ENCODE measurements at places on chromosomes 7 and 10. TPM values are rescaled to one million over a fixed set of nuclear protein-coding genes. Genes with fewer than 3 reads are reported as not detected.

INHBA gene
- total RNA-seq, result not detected

- DNase-seq, result no peak
Measured at GRCh38 chr10:4167216-4167615, 382.2 kb upstream of the KLF6 start.

DNA sequence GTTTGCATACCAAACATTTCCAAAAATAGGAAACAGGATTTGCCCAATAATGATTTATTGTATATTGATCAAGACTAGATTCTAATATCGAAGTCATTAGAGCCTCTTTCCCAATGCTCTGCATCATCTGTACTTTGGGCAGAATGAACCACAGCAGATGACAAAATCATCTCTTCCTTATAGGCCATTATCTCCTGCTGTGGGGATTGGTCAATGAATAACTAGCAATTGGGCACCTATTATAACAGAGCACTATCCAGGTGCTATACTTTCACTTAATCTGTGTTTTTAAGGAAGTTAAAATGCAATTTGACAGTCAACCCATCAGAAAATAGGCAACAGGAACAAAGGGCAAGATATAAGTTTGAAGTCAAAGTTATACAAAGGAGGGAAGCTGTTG lies 290.3 kb downstream of the AHR start:
- DNase-seq, result no peak

GRCh38 chr10:131817866-131818509 lies 82.8 kb upstream of the PPP2R2D start:
- peak; percentile 10 for DNase-seq

GIMAP1 gene
- 18.8 TPM for total RNA-seq

POLR2J3 gene
- total RNA-seq, result 24.9 TPM

DNA sequence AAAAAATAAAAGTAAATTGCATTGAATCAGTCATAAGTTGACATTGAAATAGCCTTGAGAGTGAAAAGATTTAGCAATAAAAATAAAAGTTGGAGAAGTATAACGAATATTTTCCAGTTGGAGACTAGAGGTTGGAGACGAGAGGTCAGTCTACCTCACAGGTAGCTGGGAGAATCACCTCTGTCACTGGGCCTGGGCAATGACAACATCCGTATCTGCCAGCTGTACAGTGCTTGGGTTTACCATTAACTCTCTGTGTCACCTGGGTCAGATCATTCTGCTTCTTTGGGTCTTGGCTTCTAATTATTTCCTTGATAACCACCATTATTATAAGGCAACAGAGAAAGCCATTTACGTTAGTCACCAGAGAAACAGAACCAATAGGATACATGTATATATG lies 62.0 kb upstream of the STEAP4 start:
- no peak for DNase-seq

DNA sequence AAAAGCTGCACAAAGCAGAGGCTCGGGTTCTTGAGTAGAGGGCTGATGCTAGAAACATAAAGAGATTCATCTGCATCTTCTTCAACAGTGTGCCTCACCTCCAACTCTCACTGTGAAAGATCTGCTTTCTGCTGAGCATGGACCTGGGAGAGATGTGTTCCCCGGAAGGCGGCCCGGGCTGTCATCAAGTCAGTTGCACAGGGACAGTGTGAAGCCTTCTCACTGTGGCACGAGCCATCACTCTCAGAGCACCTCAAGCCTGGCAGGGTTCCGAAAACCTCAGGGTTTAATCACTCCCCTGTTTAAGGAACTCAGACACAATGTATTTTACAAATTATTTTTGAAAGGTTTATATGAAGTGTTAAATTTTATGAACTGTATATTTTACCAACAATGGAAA lies 98.7 kb downstream of the RBM20 start:
- no peak for DNase-seq

GRCh38 chr10:6054884-6055283 lies 7.3 kb downstream of the IL2RA start:
- DNase-seq, result peak; percentile 16

SEMA4G gene
- total RNA-seq, result 0.68 TPM

- DNase-seq, result no peak
Measured at GRCh38 chr7:47183862-47184590, 397.9 kb downstream of the TNS3 start.

SHTN1 gene
- total RNA-seq, result 0.28 TPM

TIAL1 gene
- total RNA-seq, result 168 TPM

DNA sequence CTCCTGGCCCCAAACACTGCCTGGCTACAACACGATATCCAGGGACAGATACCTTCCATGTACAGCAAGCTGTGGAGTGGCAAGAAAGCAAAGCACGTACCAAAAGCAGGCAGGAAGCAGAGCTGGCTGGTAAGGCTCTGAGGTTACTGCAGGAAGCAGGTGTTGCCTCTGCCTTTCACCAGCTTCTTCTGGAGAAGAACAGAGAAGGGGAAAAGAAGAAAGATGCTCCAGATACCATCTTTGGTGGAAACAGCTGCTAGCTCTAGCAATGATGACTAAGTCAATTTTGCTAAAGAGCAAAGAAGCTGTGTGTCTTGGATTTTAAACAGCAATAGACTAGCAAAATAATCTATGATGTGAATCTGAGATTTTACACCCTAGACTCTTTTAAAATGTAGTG lies 34.9 kb upstream of the PRSS1 start:
- peak; percentile 52 for DNase-seq

GRCh38 chr7:102444961-102445673 lies 11.7 kb downstream of the ORAI2 start:
- DNase-seq, result no peak

TFAM gene
- 46.1 TPM for total RNA-seq

- DNase-seq, result no peak
Measured at GRCh38 chr10:4812046-4812445, 14.0 kb upstream of the AKR1E2 start.

GRCh38 chr7:133940368-133940767 lies 186.8 kb upstream of the LRGUK start:
- no peak for DNase-seq

DNA sequence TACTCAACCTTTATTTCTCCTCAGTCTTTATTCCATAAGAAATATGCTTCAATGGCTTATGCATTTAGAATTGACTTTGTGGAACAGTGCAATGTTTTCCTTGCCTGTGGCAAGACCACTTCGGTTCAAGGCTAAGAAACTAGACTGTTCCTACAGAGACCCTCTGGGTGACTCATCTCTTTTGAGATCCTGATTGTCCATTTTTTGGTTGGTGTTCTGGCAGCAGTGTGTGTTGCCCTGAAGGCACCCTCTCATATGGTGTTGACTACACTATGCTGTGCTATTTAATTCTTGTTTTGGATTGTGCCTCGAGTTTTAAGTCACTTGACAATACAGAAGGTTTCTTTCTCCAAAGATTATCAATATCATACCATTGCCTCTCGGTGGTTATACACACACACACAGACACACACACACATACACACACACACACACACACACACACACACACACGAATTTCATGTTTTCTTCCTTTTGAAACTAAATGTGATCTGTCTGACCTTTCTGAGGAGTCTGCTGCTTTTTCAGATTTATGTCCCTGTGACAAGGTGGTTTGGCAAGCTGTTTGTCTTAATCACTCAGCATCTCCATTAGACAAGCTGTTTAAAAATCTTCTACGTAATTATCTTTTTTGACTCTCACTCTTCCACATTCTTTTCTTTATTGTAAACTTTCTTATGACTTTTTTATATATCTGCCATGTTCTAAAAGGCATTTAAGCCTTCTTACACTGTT lies 187.2 kb downstream of the VTI1A start:
- no peak for DNase-seq

DNA sequence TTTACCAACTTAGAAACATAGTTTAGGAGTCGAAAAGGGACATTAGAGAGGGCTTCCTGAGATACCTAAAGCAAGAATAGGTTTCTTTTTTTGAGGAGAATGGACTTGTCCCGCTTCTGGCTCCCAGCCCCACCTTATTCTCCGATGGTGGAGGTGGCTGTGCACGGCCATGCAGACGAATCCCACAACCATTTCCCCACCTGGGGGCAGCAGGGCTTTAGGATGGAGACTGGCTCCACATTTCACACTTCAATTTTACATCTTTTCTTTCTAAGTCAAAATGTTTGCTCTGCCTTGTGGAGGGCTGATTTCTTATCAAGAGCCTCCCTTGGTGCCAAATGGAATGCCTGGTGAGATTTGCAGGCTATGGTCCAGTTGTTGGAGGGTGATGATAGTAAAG lies 118.5 kb downstream of the GLRX3 start:
- peak; percentile 29 for DNase-seq

HIPK2 gene
- 25.2 TPM for total RNA-seq

- DNase-seq, result no peak
Measured at GRCh38 chr10:817371-817770, 114.1 kb downstream of the LARP4B start.

HHEX gene
- total RNA-seq, result 0.13 TPM

FGL2 gene
- 4.2 TPM for total RNA-seq

DNA sequence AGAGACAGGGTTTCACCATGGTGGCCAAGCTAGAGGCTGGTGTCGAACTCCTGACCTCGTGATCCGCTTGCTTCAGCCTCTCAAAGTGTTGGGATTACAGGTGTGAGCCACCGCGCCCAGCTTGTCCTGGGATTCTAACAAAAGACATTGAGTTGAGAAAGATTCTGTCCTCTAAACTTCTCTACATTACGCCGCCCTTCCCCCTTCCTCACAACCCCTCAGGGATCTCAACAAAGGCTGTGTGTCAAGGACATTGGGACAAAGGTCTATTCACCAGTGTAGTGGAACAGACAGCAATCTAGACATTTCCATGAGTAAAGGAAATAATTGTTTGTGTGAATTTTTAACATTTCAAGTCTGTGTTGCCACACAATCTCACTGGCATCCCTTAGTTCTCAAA lies 68.8 kb upstream of the KIF5B start:
- DNase-seq, result no peak

CDC14C gene
- not detected for total RNA-seq

DNA sequence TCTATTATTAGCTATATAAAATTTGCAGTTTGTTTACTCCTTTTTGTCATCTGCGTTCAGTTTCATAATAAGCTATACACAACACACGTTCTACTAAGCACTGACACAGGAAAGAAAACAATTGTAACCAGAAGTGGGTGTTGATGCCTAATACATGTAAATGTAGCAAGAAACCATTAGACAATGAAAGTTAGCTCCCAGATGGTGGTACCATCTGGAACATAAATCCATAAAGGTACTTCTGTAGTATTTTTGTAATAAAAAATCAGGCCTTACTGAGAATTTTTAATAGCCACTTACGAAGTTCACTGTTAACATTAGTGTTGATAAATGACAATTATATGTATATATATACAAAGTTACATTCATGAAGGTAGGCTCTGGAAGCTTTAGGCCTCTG lies 194.7 kb downstream of the KCND2 start:
- no peak for DNase-seq

GRCh38 chr10:51846856-51847506 lies 147.6 kb upstream of the CSTF2T start:
- DNase-seq, result no peak

- no peak for DNase-seq
Measured at GRCh38 chr7:150330211-150330885, 7.0 kb upstream of the ACTR3C start.

GRCh38 chr7:149239345-149240143 lies at the start of gene ZNF212:
Gene ZNF212, plus strand, starts transcription at chr7:149239651. Its CDS starts 128 bp downstream, at chr7:149239779.
- peak; percentile 90 for DNase-seq

PLEKHS1 gene
- total RNA-seq, result not detected

- DNase-seq, result no peak
Measured at GRCh38 chr10:34473174-34474008, 341.7 kb downstream of the PARD3 start.

All from activated CD4-positive, alpha-beta memory T cell treated with anti-CD3 and anti-CD28 coated beads, Interleukin-2, amount 10 ng/mL, durations not matched to agents 7 days and 5 days (primary cell).